ENCODE measurements at places on chromosomes 11 and 22. TPM values are rescaled to one million over a fixed set of nuclear protein-coding genes. Genes with fewer than 3 reads are reported as not detected.

DNA sequence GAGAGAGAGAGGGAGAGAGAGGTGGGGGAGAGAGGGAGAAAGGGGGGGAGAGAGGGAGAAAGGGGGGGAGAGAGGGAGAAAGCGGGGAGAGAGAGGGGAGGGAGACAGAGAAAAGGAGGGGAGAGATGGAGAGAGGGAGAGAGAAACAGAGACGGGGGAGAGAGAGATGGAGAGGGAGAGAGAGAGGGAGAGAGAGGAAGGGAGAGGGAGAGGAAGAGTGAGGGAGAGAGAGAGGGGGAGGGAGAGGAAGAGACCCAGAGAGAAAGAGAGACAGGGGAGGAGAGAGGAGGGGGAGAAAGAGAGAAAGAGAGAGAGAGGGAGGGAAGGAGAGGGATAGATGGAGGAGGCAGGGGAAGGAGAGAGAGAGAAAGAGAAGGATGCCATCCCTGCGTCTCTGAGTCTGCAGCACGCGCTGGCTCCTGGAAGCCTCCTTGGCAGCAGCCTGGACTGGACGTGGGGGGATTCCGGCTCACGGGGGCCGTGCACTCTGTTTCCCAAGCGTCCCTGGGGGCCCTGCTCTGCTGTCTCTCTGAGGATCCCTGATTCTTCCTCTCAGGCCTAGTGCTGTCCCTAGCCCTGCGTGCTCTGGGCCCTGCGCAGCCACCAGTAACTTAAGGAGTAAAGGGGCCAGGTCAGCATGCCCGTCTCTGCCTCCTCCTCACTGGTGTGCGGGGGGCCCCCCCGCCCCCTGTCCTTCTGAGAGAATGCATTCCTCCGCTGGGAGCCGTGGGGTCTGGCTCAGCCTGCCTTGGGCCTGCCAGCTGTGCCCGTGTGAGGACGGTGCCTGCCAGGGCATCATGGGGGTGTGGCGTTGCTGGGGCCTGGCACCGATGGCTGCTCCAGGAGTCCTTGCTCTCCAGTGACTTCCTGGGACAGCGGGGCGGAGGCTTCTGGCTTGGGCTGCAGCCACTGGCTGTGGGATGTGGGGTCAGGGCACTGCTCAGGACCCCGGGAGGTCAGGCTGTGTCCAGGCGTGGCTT is 429.5 kb downstream of the TBC1D22A start:
- peak; percentile 24 for ATAC-seq

DNA sequence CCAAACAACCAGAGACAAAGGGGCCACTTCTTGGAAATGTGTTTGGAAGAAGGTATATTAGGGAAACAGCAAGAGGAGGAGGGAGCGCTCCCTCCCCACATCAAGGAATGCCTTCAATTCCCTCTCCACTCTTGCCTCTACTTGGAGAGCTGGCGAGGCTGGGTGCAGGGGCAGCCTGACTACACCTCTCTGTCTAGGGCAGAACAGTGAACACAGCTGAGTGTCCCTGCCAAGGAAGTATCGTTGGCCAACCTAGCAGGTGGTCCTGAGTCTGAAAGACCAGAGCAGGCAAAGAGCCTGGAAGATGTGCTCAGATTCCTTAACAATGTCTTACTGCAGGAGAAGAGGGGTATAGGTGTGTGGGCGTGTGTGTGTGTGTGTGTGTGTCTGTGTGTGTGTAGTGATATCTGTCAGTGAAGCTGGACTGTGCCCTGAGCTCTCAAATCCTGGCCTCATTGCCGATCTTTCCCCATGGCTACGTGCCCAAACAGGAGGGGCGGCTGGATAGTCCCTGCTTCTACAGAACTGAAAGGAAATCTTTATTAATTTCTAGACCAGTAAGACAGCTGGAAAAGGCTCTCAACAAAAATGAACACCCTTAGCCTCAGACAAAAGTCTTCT is 46.8 kb downstream of the PAMR1 start:
- ATAC-seq: no peak

- ATAC-seq: no peak
These were observed 491.8 kb downstream of the TMEM135 start for GRCh38 chr11:87529486-87529885.

GRCh38 chr11:827897-828192 is at the start of gene CRACR2B:
Gene CRACR2B, plus strand, starts transcription at chr11:827919. Its CDS starts 689 bp downstream, at chr11:828608.
- no peak for ATAC-seq

GRCh38 chr11:65891219-65892136 is 1.0 kb downstream of the CCDC85B start:
- ATAC-seq: no peak

- ATAC-seq: no peak
These were observed 466.9 kb upstream of the LRRC4C start for GRCh38 chr11:41926339-41926738.

GRCh38 chr11:65204646-65205601 is 23.2 kb downstream of the CAPN1 start:
- peak; percentile 47 for ATAC-seq

- no peak for ATAC-seq
These were observed 55.7 kb upstream of the FAT3 start for GRCh38 chr11:92168936-92169335.

- ATAC-seq: no peak
These were observed 22.0 kb upstream of the TFIP11 start for GRCh38 chr22:26534171-26534855.

The CARD10 gene
- 1.1 TPM for total RNA-seq

The MMP10 gene
- total RNA-seq: not detected

The CELSR1 gene
- 26.6 TPM for total RNA-seq

Measured in motor neuron (in vitro differentiated cells).